ENCODE measurements at places on chromosomes 2 and 18. TPM values are rescaled to one million over a fixed set of nuclear protein-coding genes. Genes with fewer than 3 reads are reported as not detected.

- no peak for DNase-seq
Measured at GRCh38 chr2:240998706-240998994, 232 bp downstream of the SNED1 start.

The ARHGAP25 gene
- 163 TPM for total RNA-seq

GRCh38 chr2:241801611-241802420, 7.2 kb upstream of the NEU4 start:
- no peak for DNase-seq

The SNTG2 gene
- total RNA-seq: 0.96 TPM

DNA sequence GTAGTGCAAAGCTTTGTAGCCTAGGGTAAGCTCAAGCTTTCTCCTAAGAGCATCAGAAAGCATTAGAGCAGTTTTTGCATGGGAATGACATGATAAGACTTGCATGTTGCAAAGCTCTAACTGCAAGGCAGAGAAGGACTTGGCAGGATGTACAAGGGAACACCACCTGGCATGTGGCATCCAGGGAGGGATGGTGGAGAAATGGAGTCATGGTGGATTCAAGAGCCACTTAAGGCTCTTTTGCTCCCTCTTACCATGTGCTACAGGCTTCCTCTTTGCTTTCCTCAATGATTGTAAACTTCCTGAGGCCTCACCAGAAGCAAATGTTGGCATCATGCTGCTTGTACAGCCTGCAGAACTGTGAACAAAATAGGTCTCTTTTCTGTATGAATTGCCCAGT, 266.0 kb downstream of the GLI2 start:
- no peak for DNase-seq

The GPR17 gene
- total RNA-seq: not detected
